NCI-H2171 (cell line): ENCODE measurements at places on chromosomes 5 and 9.

DNA sequence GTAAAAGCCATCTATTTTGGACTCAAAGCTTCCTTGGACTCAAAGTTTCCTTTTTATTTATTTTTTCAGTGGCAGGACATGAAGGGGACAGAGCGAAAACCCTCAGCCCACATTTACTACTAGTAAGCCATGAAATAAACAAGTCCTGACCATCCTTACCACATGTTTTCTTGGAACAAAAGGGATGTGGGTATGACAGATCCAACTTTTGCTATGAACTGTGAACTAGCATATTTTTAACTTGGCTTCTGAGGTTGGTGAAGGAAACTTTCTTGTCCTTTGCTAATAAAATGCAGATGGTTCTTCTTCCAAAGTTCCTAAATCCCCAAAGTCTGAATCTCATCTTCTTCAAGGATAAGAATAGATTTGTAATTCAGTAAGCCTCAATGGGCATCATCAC lies 122.7 kb upstream of the TNC start:
- no peak for DNase-seq

DNA sequence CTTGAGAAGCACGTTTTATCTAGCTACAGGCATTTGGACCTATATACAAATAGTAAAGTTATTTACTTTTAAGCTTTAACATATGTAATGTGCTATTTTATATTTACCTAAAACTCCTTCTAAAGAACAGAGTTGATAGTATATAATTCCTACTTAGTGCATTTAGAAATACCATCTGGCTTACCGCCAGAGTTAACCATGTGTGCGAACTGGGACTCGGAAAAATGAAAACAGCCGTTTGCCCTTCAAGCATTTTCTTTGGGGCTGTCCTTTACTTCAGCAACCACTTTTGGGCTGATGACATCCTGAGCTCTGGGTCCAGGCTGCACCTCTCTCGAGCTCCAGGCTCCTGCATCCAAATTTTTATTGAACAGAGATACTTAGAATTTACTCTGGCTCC lies 21.9 kb upstream of the DHFR start:
- no peak for DNase-seq

DNA sequence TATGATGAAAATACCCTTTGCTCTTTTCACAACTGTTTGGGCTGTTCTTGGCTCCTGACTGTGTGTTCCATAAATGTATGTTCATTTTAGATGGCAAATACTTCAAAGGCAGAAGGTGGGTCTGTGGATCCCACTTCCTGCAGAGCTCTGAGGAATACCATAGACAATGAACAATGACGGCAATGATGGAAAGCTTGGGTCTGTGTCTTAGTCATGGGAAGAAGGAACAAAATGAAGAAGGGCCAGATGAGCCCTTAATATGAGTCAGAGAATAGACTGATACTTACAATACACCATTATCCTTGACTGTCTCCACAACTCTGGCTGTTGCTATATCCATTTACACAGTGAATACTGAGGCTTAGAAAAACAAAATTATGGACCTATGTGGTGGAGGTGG lies 126.0 kb downstream of the SLIT3 start:
- DNase-seq: no peak

- no peak for DNase-seq
Measured at GRCh38 chr9:37679649-37680402, 29.1 kb downstream of the FRMPD1 start.
